ENCODE measurements at places on chromosomes 2 and 18. TPM values are rescaled to one million over a fixed set of nuclear protein-coding genes. Genes with fewer than 3 reads are reported as not detected.

DNA sequence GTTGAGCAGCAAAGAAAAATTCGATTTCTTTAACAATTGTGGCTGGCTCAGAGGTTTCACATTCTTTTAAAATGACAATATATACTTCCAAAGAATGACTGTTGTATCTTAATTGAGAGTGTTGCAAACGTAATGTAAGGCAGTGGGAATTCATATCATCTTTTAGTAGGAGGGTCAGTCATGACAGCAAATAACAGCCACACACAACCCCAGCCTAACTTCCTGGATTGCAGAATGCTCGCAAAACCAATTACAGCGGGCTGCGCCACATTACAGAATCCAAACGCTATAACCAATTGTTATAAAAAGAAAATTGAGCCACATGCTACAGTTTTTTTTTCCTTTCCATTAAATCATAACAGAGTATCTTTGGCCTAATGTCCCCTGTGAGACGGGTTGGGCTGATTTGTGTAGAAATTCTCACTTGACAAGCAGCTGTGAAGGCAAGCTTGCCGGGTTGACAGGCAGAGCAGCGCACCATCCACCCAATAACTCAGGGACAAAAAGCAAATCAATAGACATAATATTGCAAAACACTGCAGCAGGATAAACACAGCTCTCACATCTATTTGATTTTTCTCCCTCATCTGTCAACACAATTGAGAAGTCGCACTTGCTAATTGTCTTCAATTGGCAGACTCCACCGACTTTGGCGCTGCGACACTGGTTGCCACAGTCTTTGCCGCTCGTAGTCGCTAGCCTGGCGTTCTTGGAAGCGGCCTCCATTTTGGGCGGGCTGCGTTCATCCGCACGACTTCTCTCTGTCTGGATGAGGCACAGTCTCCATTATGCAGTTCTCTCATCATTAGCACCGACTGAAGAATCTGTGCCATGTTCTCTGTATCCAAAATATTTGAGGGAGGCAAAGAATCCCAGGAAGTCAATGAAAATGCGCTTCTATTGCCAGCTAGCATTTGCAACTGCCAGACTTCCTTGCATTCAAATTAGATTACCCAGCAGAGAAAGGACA lies 95.0 kb upstream of the CCDC68 start:
- DNase-seq, result no peak

DNA sequence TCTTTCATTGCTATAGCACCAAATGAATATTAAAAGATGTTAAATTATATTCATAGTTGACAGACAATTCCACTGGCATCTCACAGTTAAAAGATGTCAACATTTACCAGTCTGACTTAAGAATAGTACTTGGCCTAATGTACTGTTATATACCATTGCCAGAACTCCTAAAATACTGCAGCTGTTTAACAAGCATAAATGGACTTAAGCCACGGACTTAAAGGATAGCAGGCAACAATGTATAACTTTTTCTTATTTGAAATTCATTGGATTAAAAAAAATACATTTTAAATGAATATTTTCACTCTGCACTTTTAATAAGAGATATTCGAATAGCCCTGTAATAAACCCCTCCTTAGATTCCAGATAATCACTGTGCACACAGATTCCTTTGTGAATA lies 3.8 kb downstream of the TCF4 start:
- no peak for DNase-seq

DNA sequence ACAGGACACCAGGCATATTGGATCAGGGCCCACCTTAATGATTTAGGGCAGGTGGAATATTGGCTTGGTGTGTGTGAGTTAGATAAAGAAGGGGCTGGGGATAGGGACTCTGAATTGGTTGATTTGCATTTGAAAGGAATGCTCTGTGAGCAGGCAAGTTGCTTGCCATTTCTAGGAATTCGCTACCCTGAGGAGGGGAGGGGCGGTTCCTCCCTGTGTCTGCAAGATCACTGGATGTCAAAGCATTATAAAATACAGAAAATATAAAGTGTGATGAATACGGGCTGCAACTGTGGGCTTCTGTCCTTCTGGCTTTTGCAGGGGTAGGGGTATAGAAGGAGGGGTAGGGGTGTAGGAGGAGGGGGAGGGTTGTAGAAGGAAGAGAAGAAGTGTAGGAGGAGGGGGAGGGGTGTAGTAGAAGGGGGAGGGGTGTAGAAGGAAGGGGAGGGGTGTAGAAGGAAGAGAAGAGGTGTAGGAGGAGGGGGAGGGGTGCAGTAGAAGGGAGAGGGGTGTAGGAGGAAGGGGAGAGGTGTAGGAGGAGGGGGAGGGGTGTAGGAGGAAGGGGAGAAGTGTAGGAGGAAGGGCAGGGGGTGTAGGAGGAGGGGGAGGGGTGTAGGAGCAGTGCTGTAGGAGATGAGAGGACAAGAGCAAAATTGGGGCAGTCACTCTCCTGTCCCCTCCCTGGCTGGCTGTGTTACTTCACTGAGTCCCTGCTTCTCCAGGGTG lies 238.0 kb upstream of the COPS8 start:
- no peak for DNase-seq

GRCh38 chr2:103353774-103354173 lies 591.9 kb downstream of the TMEM182 start:
- DNase-seq, result no peak

DNA sequence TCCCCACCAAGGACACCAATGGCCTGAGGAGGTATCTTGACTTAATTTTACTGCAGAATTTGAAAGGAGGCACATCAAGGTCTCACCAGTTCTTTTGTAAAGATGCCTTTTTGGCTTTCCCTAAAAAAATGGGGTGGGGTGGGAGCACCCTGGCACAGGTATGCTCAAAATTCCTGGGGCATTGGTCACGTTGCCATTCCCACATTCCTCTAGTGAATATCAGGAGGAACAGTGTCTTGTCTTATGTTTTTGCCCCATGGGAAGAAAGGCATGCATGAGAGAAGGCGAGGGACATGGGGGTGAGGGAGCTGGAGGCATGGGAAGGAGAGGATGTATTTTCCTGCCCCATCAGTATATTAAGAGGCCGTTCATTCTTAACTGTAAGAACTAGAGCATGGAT lies 275.3 kb downstream of the CMPK2 start:
- no peak for DNase-seq

GRCh38 chr18:35117951-35118411 lies 76.8 kb downstream of the MAPRE2 start:
- no peak for DNase-seq

Gene AFF3
- polyA plus RNA-seq, result 0.06 TPM

All from endothelial cell of umbilical vein (primary cell).